Natural killer cell treated with Interleukin-12 subunit alpha and Interleukin-12 subunit beta and Interleukin-15 and Interleukin-18, amount 100 ng/mL, for 72 hours (primary cell): ENCODE measurements at places on chromosomes 6 and 20. TPM values are rescaled to one million over a fixed set of nuclear protein-coding genes. Genes with fewer than 3 reads are reported as not detected.

Gene GNMT
- 1.1 TPM for total RNA-seq

Gene TDRD6
- not detected for total RNA-seq

Gene CST2
- total RNA-seq = not detected

Gene ROS1
- total RNA-seq = not detected

Gene TMEM244
- total RNA-seq = not detected

Gene OPN5
- not detected for total RNA-seq

Gene SCUBE3
- total RNA-seq = 0.14 TPM

Gene FGD2
- total RNA-seq = 9.1 TPM

DNA sequence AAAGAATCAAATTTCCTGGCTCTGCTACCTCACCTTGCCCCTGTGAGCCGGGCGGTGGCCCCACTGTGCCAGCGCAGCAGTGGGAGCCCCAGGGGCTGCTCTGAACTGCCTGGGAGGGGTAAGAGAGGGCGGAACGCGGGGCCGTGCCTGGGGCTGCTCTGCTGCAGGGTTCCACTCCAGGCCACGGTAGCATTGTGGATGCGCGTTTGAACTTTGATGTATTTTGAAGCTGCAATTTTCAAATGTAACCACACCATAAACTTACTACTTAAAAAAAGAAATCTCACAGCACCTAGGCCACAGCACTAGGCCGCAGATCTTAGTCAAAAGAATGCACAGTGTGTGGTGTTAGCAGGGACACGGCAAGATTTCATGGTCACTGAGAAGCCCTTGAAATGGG, 57.5 kb downstream of the PRDM1 start:
- no peaks in the 10 kb centered on the region for H3K27me3 ChIP-seq
- no peaks in the 10 kb centered on the region for H3K36me3 ChIP-seq
- H3K4me1 ChIP-seq = peaks cover 89% of the 10 kb centered on the region
- H3K4me3 ChIP-seq = peak overlapping the region; percentile 83
- DNase-seq = no peak
- H3K27ac ChIP-seq = peak overlapping the region; percentile 96

GRCh38 chr6:2737885-2738284, 12.8 kb downstream of the MYLK4 start:
- no peak overlapping the region for H3K27ac ChIP-seq
- H3K4me1 ChIP-seq = peaks cover 3% of the 10 kb centered on the region
- peaks cover 6% of the 10 kb centered on the region for H3K27me3 ChIP-seq
- H3K36me3 ChIP-seq = no peaks in the 10 kb centered on the region
- no peak for DNase-seq

DNA sequence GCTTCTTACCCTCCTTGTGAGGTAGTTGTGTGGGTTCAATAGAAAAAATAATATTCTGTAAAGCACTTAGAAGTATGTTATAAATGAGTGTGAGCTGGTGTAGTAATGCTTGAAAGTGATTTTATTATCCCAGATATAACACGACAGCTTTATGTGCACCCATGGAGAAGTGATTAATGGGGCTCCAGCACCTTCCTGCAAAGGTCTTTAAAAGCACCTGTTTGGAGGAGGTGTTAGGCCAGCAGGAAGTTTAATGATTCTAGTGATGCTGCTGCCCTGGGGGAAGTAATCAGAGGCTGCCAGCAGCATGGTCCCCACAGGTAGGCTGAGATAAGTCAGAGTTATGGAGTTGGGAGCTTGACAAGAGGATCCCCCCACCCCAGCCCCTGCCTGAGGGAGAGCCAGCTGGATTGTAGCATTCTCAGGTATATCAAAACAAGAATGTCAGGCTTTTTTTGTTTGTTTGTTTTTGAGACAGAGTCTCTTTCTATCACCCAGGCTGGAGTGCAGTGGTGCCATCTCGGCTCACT, 166.3 kb downstream of the PHACTR1 start:
- no peaks in the 10 kb centered on the region for H3K36me3 ChIP-seq
- H3K4me3 ChIP-seq = no peak overlapping the region
- no peaks in the 10 kb centered on the region for H3K4me1 ChIP-seq

- no peak overlapping the region for H3K4me3 ChIP-seq
- DNase-seq = no peak
- peaks cover 5% of the 10 kb centered on the region for H3K4me1 ChIP-seq
- peaks cover 34% of the 10 kb centered on the region for H3K36me3 ChIP-seq
- no peaks in the 10 kb centered on the region for H3K27me3 ChIP-seq
Measured at GRCh38 chr6:63714091-63714490, 78.5 kb downstream of the PHF3 start.

- DNase-seq = no peak
- no peak overlapping the region for H3K27ac ChIP-seq
- no peaks in the 10 kb centered on the region for H3K4me1 ChIP-seq
- H3K4me3 ChIP-seq = no peak overlapping the region
- H3K27me3 ChIP-seq = peaks cover 29% of the 10 kb centered on the region
- no peaks in the 10 kb centered on the region for H3K36me3 ChIP-seq
Measured at GRCh38 chr6:136024711-136025110, 173.2 kb downstream of the PDE7B start.
